Naive thymus-derived CD8-positive, alpha-beta T cell (primary cell): ENCODE measurements at places on chromosomes 5 and 9.

DNA sequence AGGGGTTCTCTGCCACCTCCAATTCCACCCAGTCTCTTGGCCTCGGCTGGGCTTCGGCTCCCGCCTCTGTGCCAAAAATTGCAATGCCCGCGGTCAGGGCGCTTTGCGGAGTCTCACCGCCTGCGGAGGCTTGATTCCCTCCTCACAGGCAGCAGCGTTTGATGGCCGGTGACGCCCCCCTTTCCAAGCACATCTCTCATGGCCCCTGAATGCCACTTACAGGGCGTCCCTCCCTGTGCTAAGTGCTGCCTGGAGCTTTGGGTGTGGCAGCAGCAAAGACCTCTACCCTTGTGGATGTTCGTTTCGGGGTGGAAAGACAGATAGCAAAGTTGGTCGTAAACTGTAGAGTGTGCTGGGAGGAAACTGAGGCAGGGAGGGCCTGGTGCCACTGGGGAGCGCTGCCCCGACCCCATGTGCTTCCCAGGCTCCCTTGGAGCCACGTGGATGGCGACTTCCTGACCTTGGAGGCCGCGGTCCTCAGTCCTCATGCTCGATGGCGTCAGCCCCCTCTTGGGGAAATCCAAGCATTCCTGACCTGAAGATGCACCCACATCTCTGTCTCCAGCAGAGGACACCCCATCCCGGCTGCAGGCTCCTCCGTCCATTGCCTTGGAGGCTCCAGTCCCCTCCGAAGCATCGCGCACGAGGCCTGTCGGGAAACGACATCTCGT, 249.2 kb upstream of the IRX4 start:
- no peak for DNase-seq

- no peak for DNase-seq
These were observed 2.9 kb upstream of the CNTRL start for GRCh38 chr9:121071756-121072421.

- no peak for DNase-seq
These were observed 81.6 kb downstream of the PSD2 start for GRCh38 chr5:139877129-139877597.

DNA sequence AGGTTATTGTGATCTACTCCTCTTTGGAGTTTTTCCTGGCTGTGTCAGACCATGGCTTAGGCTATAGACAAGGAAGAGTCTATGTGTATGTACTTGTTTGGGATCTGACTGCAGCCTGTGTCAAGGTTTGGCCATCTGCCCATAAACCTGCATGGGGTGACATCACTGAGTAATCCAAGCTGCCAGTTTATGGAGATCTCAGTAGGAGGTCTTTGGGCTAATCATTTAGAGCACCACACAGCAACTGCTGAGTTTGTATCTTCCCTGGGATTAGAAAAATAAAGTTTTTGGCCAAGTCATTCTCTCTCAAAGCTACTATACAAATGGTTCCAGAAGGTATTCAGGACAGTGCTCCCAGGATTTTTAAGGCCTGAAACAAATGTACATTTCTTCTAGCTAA, 65.5 kb upstream of the HSPB3 start:
- no peak for DNase-seq

- no peak for DNase-seq
These were observed 512.4 kb upstream of the CHD1 start for GRCh38 chr5:99441235-99441634.

GRCh38 chr9:19146441-19147024, 19.2 kb upstream of the PLIN2 start:
- no peak for DNase-seq

GRCh38 chr9:137174722-137175293, 3.0 kb upstream of the TMEM210 start:
- no peak for DNase-seq

- DNase-seq = peak; percentile 66
These were observed 5.8 kb upstream of the TRIM41 start for GRCh38 chr5:181217111-181217802.

DNA sequence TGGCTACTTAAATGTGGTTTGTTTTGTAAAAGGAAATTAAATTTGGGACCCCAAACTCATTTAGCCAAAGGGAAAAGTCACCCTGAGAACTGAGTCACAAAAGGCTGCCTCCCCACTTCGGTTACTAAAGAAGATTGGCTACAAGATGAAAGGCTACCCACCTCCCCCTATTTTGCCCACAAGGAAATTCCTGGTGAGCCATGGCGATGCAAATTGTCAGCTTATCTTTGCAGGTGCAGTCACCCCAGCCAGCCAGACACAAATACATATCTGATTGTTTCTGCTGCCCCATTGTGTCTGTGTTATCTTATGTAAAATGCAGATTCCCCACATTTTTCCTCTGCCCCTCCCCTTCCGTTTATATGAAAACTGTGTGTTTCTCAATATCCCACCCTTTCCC, 8.9 kb downstream of the PAEP start:
- no peak for DNase-seq

DNA sequence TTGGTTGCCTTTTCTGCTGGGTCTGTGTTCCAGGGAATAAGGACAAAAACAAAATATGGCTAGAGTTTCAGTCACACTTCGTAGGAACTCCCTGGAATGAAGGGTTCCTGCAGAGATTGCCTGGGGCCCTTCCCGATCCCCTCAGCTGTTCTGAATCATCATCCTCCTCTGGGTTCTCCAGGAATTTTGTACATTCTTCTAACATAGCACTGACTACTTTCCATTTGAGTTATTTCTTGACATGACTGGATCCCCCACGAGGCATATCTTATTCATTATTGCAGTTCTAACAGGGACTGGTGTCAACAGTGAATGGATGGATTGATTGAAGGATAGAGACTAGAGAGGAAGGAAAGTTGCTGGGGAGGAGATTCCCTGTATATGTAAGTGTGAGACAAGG, 49.2 kb upstream of the TNC start:
- DNase-seq = no peak

DNA sequence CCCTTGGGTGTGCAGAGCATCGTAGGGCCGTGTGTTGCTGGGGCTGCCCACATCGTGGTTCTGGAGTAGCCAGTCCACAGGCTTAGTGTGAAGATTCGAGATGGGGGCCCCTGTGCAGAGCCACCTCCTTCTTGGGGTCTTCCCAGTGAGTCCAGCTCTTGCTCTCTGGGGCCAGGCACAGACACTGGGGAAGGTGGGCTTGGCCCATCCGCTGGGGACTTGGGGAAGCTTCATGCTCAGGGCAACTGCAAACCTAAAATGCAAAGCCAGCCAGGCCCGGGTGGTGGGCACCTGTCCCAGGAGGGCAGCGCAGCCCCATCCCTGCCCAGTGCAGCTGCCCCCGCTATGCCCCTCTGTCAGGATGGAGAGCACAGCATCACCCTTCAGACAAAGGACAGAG, 46.4 kb upstream of the LRRC14B start:
- DNase-seq = no peak

- DNase-seq = no peak
These were observed 24.2 kb downstream of the TNIP1 start for GRCh38 chr5:151056379-151057325.

- no peak for DNase-seq
These were observed 27.9 kb upstream of the KLF9 start for GRCh38 chr9:70442328-70442848.

- no peak for DNase-seq
These were observed 193.9 kb downstream of the ICE1 start for GRCh38 chr5:5616247-5616895.

DNA sequence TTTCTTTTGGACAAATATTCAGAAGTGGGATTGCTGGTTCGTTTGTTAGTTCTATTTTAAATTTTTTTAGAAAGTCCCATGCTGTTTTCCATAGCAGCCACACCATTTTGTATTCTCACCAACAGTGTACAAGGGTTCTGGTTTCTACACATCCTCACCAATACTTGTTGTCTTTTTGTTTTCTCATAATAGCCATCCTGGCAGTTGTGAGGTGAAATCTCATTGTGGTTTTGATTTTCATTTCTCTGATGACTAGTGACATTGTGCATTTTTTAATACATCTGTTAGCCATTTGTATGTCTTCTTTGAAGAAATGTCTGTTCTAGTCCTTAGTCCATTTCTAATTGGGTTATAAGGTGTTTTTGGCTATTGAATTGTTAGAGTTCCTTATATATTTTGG, 214.3 kb downstream of the ARRDC3 start:
- no peak for DNase-seq

DNA sequence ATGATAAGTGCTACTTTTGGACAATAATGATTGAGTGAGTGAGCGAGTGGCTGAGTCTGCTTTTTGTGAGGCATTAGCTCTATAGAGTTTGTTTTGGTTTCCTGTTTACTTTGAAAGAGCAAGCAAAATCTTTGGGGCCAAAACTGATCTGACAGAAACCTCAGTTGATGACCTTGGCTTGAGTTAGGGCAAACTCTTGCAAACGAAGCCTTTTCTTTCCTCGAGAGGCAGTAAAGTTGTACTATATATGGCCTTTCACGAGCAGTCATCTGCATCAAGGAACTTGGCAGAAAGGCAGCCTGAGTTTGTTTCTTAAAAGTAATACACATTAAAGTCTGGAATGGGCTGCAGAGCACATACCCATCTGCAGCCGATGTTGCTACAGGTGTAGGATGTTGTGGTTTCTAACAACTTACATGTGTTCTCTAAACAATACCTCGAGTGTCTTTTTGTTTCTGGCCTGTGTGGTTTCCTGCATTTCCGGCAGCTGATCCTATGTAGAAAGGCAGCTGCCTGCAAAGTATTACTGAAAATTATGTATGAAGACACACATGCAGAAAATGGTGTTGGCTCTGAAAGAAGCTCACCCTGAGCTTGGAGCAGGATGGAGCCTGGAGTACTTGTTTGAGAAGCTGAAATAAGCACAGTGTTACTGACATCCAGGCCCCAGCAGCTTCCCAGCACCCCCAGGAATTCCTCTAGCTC, 60.8 kb downstream of the FOXD1 start:
- DNase-seq = peak; percentile 86

DNA sequence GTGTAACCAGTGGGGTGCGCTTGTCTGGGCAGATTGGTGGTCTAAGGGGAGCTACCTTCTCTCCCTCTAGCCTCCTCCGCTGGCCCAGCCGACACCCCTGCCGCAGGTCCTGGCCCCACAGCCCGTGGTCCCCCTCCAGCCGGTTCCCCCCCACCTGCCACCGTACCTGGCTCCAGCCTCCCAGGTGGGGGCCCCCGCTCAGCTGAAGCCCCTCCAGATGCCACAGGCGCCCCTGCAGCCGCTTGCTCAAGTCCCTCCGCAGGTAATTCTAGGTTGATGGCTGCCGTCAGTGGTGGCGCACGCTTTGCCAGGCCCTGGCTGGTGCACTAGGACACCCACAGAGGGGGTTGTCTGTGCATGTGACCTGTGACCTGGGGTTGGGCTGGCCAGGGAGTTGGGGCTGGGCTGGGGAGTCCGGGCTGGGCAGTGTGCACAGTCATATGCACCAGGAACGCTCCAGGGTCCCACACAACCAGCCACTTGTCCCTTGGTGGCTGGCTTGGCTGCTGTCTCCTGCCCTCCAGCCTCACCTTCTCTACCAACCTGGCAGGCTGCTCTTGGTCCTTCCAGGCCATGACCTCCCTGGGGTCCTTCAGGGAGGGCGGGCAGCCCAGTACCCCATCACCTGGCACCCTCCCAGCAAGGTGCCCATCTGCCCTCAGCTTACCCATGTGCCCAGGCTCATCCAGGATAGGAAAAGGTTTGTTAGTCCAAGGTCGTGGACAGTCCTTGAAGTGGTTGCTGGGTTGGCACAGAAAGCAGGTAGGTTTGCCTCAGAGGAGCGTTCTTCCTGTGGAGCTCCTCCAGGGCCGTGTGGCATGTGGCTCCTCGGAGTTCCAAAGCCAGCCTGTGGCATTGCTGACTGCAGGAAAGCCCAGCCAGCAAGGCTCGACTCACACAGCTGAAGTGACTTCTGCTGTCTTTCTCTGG, 73.2 kb downstream of the WNK2 start:
- DNase-seq = peak; percentile 16

GRCh38 chr5:81969226-81969625, 2.6 kb upstream of the ATG10 start:
- DNase-seq = no peak

DNA sequence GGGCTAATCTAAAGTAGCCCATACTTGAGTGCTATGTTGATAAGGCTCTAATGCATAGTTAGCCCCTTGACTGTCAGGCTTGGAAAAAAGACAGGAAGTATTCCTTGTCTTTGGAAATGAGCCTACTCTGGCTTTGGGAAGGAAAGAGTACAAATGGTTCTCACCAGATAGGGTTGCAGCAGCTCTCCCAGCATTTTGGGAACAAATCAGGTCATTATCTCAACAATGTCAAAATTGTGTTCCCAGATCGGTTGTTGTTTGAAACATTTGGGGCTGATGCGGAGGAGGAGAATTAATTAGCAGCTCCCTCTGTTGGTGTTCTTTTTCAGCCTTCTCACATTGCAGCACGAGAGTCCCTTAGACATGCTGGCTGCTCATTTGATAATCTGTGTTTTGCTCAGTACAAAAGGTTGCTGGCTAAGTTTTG, 294.7 kb upstream of the DMRT1 start:
- DNase-seq = no peak

DNA sequence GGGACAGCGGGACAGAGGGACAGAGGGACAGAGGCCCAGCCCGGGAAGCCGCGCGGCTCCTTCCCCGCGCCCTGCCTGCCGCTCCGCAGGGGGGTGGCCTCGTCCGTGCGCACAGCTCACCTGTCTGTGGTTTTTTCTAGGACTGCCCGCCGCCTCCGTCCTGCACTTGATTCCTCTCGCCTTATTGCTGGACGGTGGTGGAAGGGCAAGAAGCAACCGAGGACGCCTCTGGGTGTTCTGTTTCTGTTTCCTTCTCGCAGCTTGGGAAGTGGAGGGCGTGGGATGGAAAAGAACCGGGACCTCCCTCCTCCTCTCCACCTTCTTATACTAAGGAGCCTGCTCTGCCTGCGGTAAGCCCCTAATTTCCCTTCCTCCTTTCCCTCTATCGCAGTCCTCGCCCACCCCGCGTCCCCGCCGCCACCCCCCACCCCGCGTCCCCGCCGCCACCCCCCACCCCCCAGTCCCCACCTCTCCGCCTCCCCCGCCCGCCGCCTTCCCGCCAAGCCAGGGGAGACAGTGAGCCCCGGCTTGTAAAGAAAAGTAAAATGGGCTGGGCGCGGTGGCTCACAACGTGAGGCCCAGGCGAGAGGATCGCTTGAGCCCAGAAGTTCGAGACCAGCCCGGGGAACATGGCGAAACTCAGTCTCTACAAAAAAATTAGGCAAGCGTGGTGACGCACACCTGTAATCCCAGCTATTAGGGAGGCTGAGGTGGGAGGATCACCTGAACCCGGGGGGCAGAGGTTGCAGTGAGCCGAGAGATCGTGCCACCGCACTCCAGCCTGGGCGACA, 9.6 kb upstream of the FLT4 start:
- no peak for DNase-seq

GRCh38 chr9:70260606-70261005, 1.8 kb downstream of the SMC5 start:
- no peak for DNase-seq

GRCh38 chr5:14406554-14406849, 175.1 kb upstream of the OTULINL start:
- DNase-seq = no peak

- no peak for DNase-seq
These were observed 219.5 kb downstream of the NR3C1 start for GRCh38 chr5:143183989-143184388.

GRCh38 chr9:33112094-33112493, 35.6 kb upstream of the SMU1 start:
- DNase-seq = no peak

GRCh38 chr9:134912126-134912840, 5.4 kb downstream of the FCN1 start:
- DNase-seq = no peak
